ENCODE measurements at places on chromosomes 3 and 15. TPM values are rescaled to one million over a fixed set of nuclear protein-coding genes. Genes with fewer than 3 reads are reported as not detected.

NTRK3 gene
- polyA plus RNA-seq, result not detected

AADACL2 gene
- not detected for polyA plus RNA-seq

CHRNA3 gene
- polyA plus RNA-seq, result not detected

GOLGA8O gene
- 17.1 TPM for polyA plus RNA-seq

FBLN2 gene
- 2.5 TPM for polyA plus RNA-seq

KIF15 gene
- 0.56 TPM for polyA plus RNA-seq

GRCh38 chr3:20696388-20697150 lies 510.6 kb upstream of the SGO1 start:
- no peaks in the 10 kb centered on the region for H3K4me1 ChIP-seq
- no peak for DNase-seq
- no peaks in the 10 kb centered on the region for H3K36me3 ChIP-seq

DNA sequence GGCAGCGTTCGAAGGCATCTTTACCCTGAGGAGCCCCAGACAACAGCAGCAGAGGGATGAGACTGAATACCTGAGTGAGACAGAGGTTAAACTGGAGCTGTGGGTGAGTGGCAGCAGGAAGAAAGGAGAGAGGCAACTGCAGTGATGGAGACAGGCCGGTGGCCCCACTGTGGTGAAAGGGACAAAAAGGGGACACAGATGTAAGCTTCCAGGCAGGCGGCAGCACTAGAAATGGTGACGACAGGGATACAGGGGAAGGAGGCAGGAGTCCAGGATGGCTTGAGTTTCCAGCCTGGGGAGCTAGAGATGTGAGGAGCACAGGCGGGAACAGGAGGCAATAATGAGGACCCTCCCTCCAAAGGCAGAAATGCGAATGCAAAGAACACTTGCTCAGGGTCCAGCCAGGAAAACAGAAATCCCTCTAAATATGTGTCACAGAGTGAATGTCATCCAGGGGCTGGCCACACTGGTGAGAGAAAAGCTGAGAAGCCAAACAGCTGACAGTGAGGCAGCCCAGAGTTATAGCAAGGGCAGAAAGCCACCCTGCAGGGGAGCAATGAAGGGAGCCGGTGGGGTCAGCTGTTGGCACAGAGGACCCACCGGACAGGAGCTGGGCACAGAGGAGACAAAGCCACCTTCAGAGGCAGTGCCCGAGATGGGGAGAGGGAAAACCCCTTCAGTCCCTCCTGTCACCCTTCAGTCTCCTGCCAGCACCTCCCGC lies 70.1 kb downstream of the TBC1D2B start:
- peaks cover 2% of the 10 kb centered on the region for H3K4me1 ChIP-seq
- no peak overlapping the region for H3K4me3 ChIP-seq
- peaks cover 13% of the 10 kb centered on the region for H3K36me3 ChIP-seq
- DNase-seq, result no peak
- H3K27ac ChIP-seq, result no peak overlapping the region

GRCh38 chr15:35000511-35000910 lies 12.4 kb upstream of the ZNF770 start:
- no peak overlapping the region for H3K4me3 ChIP-seq
- no peaks in the 10 kb centered on the region for H3K36me3 ChIP-seq
- peaks cover 2% of the 10 kb centered on the region for H3K27me3 ChIP-seq

DNA sequence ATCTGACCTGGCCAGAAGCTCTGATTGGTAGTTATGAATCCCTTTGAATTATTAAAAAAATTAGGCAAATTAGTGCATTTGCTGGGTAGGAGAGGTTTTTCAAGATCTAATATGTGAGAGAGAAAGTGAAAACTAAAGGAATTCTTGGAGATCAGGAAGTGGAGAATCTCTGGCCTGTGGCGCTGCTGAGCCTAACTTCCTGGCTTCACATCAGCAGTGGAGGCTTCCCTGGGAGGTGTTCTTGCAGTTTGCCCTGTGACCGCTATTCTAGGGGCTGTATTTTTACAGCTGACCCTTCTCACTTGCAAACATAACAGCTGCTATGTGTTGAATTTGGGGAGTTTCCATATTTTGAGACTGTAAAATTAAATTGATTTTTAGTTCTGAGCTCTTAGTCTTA lies 166.4 kb downstream of the ATG7 start:
- peaks cover 3% of the 10 kb centered on the region for H3K4me1 ChIP-seq
- H3K27ac ChIP-seq, result no peak overlapping the region
- H3K27me3 ChIP-seq, result peaks cover 2% of the 10 kb centered on the region
- DNase-seq, result no peak
- H3K4me3 ChIP-seq, result no peak overlapping the region

GRCh38 chr3:105883798-105884377 lies 15.1 kb upstream of the CBLB start:
- no peak overlapping the region for H3K4me3 ChIP-seq
- peaks cover 2% of the 10 kb centered on the region for H3K27me3 ChIP-seq
- peaks cover 16% of the 10 kb centered on the region for H3K4me1 ChIP-seq
- H3K27ac ChIP-seq, result peak overlapping the region; percentile 54

GRCh38 chr3:150825192-150825915 lies 62.4 kb upstream of the SIAH2 start:
- H3K4me1 ChIP-seq, result no peaks in the 10 kb centered on the region
- no peaks in the 10 kb centered on the region for H3K36me3 ChIP-seq
- no peak overlapping the region for H3K4me3 ChIP-seq
- DNase-seq, result no peak

GRCh38 chr3:138047596-138048158 lies 37.7 kb downstream of the CLDN18 start:
- H3K27ac ChIP-seq, result no peak overlapping the region
- no peak for DNase-seq
- no peaks in the 10 kb centered on the region for H3K36me3 ChIP-seq
- H3K27me3 ChIP-seq, result no peaks in the 10 kb centered on the region

- H3K36me3 ChIP-seq, result peaks cover 4% of the 10 kb centered on the region
- peaks cover 17% of the 10 kb centered on the region for H3K27me3 ChIP-seq
- no peak overlapping the region for H3K27ac ChIP-seq
- peaks cover 6% of the 10 kb centered on the region for H3K4me1 ChIP-seq
Measured at GRCh38 chr3:159766563-159767185, 222.0 kb upstream of the IL12A start.

GRCh38 chr3:172911142-172911541 lies 160.6 kb downstream of the ECT2 start:
- H3K4me1 ChIP-seq, result no peaks in the 10 kb centered on the region
- H3K4me3 ChIP-seq, result no peak overlapping the region
- H3K27me3 ChIP-seq, result peaks cover 6% of the 10 kb centered on the region
- no peak for DNase-seq

GRCh38 chr3:17195192-17195611 lies 310.4 kb downstream of the PLCL2 start:
- H3K27ac ChIP-seq, result no peak overlapping the region
- peaks cover 12% of the 10 kb centered on the region for H3K4me1 ChIP-seq
- no peaks in the 10 kb centered on the region for H3K27me3 ChIP-seq
- DNase-seq, result no peak

GRCh38 chr3:94544131-94544789 lies 481.4 kb downstream of the NSUN3 start:
- H3K4me1 ChIP-seq, result no peaks in the 10 kb centered on the region
- H3K27ac ChIP-seq, result no peak overlapping the region
- H3K27me3 ChIP-seq, result peaks cover 1% of the 10 kb centered on the region

DNA sequence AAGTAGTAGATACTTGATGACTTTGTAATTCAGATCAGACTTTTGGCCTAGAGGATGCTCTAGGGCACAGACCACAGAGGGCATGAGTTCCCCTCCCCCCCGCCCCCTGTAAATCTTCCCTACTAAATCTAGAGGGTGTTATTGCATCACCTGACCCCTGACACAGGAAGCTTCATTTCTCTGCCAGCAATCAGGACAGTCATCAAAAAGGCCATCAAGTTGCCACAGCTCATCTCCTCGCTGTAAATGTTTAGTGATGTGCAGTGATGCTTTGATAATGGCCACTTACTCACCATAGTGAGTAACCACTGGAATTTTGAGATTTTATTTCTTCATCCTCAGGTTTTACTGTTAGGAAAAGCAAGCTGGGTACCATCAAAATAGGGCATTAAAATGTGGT lies 289.2 kb upstream of the CHRM5 start:
- H3K4me3 ChIP-seq, result no peak overlapping the region
- no peaks in the 10 kb centered on the region for H3K4me1 ChIP-seq
- no peaks in the 10 kb centered on the region for H3K27me3 ChIP-seq
- no peak overlapping the region for H3K27ac ChIP-seq

GRCh38 chr3:112813723-112814171 lies 32.9 kb downstream of the CD200R1L start:
- no peaks in the 10 kb centered on the region for H3K36me3 ChIP-seq
- DNase-seq, result no peak
- H3K4me3 ChIP-seq, result no peak overlapping the region
- H3K27me3 ChIP-seq, result peaks cover 1% of the 10 kb centered on the region
- no peak overlapping the region for H3K27ac ChIP-seq
- H3K4me1 ChIP-seq, result peaks cover 7% of the 10 kb centered on the region

DNA sequence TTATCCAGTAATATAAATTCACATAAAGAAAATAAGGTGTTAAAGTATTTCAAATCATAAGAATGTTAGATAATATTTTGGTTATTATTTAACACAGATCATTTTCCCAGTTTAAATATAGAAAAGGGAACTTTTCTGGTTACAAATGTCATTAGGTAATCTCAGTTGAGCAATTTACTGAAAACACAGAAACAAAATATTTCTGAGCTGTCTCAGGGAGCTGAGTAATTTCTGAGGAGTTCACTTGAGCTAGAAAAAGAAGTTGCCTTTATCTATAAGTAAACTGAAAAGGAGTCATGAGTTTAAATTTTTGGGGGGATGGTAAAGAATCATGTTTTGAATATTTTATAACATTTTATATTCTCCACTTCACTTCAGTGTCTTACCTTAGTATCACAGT lies 855.4 kb upstream of the ARPP21 start:
- H3K27me3 ChIP-seq, result peaks cover 2% of the 10 kb centered on the region
- H3K4me3 ChIP-seq, result no peak overlapping the region
- no peaks in the 10 kb centered on the region for H3K4me1 ChIP-seq
- DNase-seq, result no peak
- no peak overlapping the region for H3K27ac ChIP-seq

DNA sequence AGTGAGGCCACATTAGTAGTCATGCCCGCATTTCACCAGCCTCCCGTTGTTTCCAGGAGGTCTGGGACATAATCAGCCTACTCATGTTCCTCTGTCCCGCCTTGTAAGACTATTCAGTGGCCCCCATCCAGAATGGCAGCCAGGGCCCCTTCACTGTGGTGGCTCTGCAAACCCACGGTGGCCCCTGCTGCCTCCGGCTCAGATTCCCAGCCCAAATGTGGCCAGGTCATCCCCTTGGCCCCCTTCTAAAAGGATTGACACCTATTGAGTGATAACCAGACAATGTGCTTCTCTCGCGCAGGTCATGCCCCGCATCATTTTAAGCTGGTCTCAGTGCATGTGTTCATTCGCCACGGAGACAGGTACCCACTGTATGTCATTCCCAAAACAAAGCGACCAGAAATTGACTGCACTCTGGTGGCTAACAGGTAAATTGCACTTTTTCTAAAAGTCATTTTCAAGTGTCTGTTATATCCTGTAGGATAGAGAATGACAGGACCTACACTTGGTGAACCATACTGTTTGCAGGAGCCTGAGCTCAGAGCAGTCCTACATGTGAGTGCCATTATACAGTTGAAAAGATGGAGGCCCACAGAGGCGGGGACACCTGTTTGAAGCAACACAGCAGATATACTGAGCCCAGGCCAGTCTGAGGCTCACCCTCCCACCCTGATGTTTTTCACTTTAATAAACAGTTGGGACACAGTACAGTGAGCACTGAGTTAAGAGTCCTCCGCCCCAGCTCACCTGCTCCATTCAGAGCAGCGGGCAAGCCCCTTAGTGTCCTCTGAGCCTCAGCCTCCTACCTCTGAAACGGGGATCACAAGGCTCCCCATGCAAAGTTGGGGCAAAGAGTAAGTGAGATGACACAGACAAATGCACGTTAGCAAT lies 47.7 kb downstream of the PXYLP1 start:
- H3K27me3 ChIP-seq, result peaks cover 2% of the 10 kb centered on the region
- H3K4me1 ChIP-seq, result peaks cover 25% of the 10 kb centered on the region
- H3K4me3 ChIP-seq, result no peak overlapping the region
- H3K36me3 ChIP-seq, result peaks cover 25% of the 10 kb centered on the region
- no peak overlapping the region for H3K27ac ChIP-seq
- peak; percentile 26 for DNase-seq

DNA sequence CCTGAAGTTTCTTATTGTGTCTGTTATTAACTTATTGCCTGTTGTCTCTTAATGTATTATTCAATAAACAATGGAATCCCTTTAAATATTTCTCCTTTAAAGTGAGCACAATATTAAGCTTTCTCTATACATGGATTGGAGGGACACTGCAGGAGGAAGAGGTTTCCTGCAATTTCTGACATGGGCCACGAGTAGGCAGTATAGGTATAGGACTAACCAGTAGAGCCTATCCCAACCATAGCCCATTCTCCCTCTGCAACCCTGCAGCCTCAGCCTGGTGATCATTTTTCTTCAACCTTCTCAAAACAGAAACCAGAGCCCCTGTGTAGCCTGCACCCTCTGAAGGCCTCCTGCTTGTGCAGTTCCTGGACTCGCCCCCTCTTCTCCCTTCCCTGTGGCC lies 124.8 kb downstream of the NEK10 start:
- no peaks in the 10 kb centered on the region for H3K4me1 ChIP-seq
- no peaks in the 10 kb centered on the region for H3K36me3 ChIP-seq
- H3K4me3 ChIP-seq, result no peak overlapping the region
- no peak overlapping the region for H3K27ac ChIP-seq

DNA sequence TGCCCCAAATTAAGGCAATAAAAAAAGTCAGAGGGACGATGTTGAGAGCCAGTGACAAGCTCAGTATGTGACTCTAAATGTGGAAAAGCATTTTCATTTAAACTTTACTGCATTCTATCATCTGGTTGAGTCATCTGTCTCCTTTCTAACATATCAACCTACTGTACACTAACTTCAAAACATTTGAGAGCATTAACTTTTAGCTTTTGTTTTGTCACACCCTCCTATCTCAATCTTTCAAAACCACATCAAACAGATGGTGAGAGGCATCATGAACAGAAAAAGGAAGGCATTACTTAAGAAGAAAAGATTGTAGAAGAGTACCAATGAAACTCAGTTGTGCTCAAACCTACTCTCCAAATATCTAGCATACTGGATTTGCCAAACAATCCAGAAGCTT lies 4.8 kb downstream of the LRRC58 start:
- H3K4me1 ChIP-seq, result peaks cover 76% of the 10 kb centered on the region
- H3K36me3 ChIP-seq, result peaks cover 9% of the 10 kb centered on the region
- DNase-seq, result peak; percentile 31
- H3K27me3 ChIP-seq, result peaks cover 8% of the 10 kb centered on the region

DNA sequence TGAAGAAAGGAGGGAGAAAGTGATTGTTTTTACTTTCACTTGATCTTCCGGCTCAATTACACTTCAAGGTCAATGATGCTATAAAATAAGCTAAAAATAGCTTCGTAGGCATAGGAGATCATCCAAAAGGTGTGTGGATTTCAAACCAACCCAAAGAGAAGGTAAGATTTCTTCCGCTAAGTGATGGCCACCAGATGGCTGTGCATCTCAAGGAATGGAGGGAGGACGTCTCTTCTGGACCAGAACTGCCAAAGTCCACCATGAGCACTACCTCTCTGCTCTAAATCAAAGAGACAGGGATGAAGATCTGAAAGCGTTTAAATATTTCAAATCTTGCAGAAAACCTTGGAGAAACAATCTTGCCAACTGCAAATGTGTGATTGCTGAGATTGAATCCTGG lies 199.1 kb upstream of the ZPLD1 start:
- H3K4me1 ChIP-seq, result no peaks in the 10 kb centered on the region
- DNase-seq, result no peak
- H3K4me3 ChIP-seq, result no peak overlapping the region
- no peaks in the 10 kb centered on the region for H3K36me3 ChIP-seq
- peaks cover 1% of the 10 kb centered on the region for H3K27me3 ChIP-seq

GRCh38 chr15:64779024-64779423 lies 3.6 kb upstream of the RBPMS2 start:
- H3K4me1 ChIP-seq, result peaks cover 44% of the 10 kb centered on the region
- H3K4me3 ChIP-seq, result no peak overlapping the region
- no peak overlapping the region for H3K27ac ChIP-seq
- no peaks in the 10 kb centered on the region for H3K36me3 ChIP-seq
- peaks cover 10% of the 10 kb centered on the region for H3K27me3 ChIP-seq
